ENCODE measurements at places on chromosomes 1 and 21.

- DNase-seq, result no peak
Observed at GRCh38 chr1:157646144-157646543, 48.3 kb upstream of the FCRL4 start.

DNA sequence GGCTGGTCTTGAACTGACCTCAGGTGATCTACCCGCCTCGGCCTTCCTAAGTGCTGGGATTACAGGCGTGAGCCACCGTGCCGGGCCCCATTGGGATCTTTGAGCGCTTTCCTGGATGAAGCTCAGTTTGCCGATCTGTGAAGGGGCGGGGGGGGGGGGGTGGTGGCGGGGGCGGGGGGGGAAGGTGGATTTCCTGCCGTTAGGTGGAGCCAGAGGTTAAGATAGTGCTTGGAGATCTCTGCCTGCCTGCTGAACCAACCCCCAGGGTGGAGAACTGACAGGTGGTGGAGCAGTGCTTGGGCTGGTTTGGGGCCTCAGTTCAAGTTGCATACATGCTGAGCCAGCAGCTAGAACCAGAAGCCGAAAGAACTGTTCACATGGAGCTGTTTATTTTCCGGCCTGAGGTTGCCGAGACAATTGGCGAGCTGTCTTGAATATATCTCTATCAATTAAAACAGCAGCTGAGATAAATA lies 1.7 kb downstream of the TMCC2 start:
- peak; percentile 76 for DNase-seq

- no peak for DNase-seq
Observed at GRCh38 chr1:5986018-5986417, 6.2 kb downstream of the NPHP4 start.

GRCh38 chr21:42229676-42230075 lies 10.7 kb downstream of the ABCG1 start:
- no peak for DNase-seq

- no peak for DNase-seq
Observed at GRCh38 chr21:33750017-33750416, 107.7 kb downstream of the ITSN1 start.

DNA sequence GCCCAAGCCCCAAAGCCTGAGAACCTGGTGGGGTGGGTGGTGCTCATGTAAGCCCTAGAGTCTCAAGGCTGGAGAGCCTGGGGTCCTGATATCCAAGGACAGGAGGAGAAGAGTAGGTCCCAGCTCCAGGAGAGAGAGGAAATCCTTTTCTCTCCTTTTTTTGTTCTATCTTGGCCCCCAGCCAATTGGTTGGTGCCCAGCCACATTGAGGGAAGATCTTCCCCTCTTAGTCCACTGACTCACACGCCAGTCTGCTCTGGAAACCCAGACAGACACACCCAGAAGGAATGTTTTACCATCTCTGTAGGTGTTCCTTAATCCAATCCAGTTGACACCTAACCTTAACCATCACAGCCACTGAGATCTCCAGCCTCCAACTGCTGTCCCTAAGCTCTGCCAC lies 16.2 kb upstream of the LIN9 start:
- DNase-seq, result no peak

DNA sequence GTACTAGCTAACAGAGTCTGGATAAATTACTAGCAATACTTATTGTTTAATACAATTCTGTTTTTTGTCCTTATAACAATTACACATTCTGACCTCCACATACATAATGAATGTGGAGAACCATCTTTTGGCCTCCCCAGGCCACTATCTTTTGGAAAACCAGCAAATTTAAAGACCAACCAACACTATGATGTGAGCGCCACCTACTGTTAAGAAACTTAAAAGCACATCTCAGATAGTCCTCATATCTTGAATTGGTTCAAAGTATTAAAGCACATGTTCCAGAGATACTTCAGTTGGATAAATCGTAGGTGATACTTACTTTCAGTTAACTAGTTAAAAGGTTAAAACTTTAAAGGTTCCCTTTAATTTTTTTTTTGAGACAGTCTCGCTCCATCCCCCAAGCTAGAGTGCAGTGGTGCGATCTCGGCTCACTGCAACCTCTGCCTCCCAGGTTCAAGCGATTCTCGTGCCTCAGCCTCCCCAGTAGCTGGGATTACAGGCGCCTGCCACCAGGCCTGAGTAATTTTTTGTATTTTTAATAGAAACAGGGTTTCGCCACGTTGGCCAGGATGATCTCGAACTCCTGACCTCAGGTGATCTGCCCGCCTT lies 29.3 kb upstream of the USP1 start:
- DNase-seq, result peak; percentile 64

DNA sequence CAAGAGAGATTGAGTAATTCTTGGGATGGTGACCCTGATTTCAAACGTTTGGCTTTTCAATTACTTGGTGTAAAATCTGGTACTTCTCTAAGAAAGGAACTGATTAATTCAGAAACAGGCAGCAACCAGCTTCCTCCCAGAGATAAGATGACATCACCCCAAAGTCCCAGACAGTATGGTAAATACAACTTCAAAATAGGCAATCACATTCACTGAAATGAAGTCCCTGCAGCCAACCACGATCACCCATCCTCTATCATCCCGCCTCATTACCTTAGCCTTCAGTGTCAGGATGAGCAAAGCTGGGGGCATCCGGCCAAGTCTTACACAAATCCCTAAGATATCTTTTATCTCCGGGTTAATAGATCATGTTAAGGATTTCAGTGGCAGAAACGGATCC lies 26.4 kb upstream of the RUNX1 start:
- no peak for DNase-seq

DNA sequence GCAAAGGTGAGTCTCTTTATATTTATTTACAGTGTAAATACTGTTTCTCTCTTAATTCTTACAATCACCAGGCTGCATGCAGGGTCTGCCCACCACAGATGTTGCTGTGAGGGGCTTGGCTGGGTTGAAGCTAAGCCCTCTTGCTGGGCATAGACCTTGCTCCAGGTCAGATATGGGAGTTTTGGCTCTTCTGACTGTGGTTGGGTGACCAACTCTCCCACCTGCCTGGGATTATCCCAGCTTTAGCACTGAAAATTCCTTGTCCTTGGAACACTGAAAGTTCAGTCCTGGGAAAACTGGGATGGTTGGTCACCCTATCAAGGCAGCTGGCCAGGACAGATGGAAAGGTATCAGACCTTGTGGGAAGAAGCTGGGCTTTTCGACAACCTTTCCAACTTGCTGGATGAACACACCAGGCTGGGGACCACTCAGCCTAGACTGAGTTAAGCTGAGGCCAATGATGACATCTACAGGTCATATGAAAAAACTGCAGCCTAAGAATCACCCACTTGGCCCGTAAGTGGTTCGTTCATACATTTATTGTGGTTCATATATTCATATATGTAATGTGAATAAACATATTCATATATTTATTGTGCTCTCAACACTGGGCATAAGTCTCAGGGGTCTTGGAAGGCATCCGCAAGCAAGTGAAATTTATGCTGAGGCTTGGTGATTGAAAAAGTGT lies 26.6 kb upstream of the HPDL start:
- peak; percentile 81 for DNase-seq

DNA sequence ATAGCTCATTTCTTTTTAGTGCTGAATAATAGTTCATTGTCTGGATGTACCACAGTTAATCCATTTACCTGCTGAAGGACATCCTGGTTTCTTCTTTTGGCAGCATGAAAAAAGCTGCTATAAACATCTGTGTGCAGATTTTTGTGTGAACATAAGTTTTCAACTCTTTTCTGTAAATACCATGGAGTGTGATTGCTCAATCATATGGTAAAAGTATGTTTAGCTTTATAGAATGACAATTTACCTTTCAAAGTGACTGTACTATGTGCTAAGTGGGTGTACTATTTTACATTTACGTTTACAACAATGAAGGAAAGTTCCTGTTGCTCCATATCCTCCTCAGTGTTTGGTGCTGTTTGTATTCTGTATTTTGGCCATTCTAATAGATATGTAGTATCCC lies 49.0 kb downstream of the RUNX3 start:
- no peak for DNase-seq

- no peak for DNase-seq
Observed at GRCh38 chr1:192914092-192914491, 105.3 kb downstream of the RGS2 start.

DNA sequence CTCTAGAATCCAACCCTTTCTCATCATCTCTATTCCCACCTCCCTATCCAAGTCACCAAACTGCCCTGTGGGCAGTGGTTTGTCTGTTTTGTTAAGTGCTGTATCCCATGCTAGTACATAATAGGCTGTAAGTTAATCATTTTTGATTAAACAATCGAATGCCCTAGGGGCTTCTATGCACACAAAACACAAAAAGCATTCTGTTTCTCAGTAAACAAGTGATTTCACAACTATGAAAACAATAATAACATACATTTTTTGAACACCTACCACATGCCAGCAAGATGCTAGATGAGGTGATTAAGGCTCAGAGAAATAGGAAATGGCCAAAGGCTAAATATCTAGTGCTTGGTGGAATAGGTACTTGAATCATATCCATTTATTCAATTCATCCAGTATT lies 5.0 kb upstream of the GUCA2B start:
- no peak for DNase-seq

- DNase-seq, result no peak
Observed at GRCh38 chr1:229164836-229165735, 105.8 kb upstream of the RAB4A start.

All from RKO (cell line).